Endodermal cell (in vitro differentiated cells): ENCODE measurements at places on chromosomes 13 and 19. TPM values are rescaled to one million over a fixed set of nuclear protein-coding genes. Genes with fewer than 3 reads are reported as not detected.

Gene FFAR1
- total RNA-seq = not detected in 2 replicates

Gene LGI4
- total RNA-seq = 0.37 and 0.50 TPM in 2 replicates

- H3K4me1 ChIP-seq = no peaks in the 10 kb centered on the region
- peak; percentile 87 for DNase-seq
- H3K27me3 ChIP-seq = no peaks in the 10 kb centered on the region
- no peak overlapping the region for H3K4me3 ChIP-seq
- H3K36me3 ChIP-seq = no peaks in the 10 kb centered on the region
- H3K27ac ChIP-seq = no peak overlapping the region
Measured at GRCh38 chr19:8697671-8698432, 743 bp downstream of the ACTL9 start.

Gene PRTN3
- total RNA-seq = not detected in 2 replicates

DNA sequence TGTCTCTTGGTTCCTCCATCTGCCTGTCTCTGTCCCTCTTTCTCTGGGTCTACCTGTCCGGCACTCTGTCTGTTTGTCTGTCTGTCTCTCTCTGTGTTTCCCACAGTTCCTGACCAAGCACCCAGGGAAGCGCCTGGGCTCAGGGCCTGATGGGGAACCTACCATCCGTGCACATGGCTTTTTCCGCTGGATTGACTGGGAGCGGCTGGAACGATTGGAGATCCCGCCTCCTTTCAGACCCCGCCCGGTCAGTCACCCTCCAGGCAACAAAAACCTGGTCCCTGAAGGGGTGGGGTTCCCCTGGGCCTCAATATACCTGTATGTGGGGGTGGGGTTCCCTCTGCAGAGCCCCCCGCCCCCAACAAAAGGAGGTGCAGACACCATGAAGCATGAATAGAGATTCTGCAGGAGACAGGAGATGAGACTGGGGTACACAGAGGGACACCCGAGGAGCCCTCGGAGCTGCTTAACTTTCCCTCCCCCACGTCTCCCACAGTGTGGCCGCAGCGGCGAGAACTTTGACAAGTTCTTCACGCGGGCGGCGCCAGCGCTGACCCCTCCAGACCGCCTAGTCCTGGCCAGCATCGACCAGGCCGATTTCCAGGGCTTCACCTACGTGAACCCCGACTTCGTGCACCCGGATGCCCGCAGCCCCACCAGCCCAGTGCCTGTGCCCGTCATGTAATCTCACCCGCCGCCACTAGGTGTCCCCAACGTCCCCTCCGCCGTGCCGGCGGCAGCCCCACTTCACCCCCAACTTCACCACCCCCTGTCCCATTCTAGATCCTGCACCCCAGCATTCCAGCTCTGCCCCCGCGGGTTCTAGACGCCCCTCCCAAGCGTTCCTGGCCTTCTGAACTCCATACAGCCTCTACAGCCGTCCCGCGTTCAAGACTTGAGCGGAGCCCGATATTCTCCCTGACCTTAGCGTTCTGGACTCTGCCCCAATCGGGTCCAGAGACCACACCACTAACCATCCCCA, 2.6 kb upstream of the CACNG7 start:
- H3K4me1 ChIP-seq = no peaks in the 10 kb centered on the region
- no peak overlapping the region for H3K27ac ChIP-seq
- DNase-seq = peak; percentile 86
